ENCODE measurements at places on chromosomes 7 and 10. TPM values are rescaled to one million over a fixed set of nuclear protein-coding genes. Genes with fewer than 3 reads are reported as not detected.

GRCh38 chr7:135946289-135947055, 30.7 kb downstream of the MTPN start:
- DNase-seq: no peak

- DNase-seq: peak; percentile 55
Observed at GRCh38 chr10:92590623-92591549, 2.0 kb upstream of the KIF11 start.

DNA sequence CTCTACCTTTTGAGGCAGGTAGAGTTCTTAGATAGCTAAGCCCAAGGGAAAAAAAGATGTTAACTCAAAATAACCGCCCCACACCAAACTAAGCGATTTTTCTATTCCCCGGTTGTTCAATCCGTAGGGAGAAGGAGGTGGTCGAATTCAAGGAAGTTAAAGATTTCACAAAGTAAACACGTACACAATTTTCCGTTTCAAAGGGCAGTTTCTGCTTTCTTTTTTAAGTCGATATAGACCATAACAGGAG, 842 bp downstream of the KBTBD2 start:
- DNase-seq: no peak

DNA sequence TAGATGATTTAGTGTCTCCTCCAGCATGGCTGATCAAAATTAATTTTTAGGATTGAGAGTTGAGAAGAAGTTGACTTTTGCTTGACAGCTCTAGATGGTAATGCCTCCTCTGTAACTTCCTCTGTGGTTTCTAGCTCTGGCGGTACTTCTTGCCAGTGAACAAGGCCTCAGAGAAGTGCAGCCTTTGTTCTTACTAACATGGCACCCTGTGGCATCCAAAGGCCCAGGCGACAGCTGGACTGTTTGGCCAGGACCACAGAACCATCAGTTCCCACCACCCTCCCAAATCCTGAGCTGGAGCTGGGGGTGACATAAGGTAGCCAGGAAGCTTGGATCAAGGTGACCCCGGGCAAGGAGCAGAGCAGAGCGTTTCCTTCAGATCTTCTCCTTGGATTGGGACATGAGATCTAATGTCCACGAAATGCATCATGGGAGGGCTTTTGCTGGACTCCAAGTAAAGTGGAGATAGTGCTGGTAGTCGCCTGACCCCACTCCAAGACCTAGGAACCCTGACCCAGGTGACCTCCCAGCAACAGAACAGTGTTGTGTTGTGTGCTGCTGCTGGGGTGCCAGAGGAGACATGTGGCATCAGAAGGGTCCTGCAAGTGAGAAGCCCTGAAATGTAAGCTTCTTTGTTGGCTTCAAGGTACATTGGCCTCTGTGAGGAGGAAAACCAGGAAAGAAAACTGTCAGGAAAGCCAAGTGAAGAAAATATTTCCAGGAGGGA, 41.8 kb downstream of the APBB1IP start:
- DNase-seq: no peak

DNA sequence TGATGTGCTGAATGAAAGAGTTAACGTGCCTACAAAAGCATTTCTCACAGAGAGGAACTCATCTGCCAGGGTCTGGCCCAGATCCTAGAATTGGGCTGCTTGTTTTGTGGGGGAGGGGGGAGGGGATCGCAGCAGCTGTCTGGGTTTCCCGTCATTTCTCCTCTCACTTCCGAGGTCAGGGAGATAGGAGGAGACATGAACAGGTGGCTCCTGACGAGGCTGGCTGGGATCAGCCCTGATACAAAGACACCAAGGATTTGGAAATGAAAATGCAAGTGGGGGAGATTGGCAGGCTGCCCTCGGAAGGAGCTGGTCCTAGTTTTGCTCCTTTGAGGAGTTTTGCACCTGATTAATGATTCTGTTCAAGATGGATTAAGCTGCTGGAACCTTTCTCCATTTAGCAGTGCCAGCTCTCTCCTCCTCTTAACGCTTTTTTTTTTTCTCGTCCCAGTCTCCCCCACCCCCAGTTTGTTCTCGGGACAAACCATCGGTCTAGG, 86.8 kb upstream of the KMT2C start:
- peak; percentile 37 for DNase-seq

DNA sequence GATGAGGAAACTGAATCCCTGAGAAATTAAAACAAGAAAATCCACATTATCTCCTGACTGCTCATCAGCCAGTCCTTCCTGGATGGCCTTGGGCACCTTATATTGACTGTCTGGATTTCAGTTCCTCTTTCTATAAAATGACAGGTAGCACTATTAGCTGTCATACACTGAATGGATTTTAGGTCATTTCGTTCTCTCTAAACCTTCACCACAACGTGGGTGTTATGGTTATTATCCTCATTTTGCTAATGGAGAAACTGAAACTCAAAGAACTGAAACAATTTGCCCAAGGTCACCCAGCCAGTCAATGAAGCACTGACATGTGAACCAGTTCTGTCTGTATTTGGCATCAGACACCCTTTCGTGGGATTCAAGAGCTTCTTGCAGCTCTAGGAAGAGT, 193.8 kb downstream of the CYP26A1 start:
- no peak for DNase-seq

- no peak for DNase-seq
Observed at GRCh38 chr7:19508821-19509220, 200.0 kb downstream of the POLR1F start.

DNA sequence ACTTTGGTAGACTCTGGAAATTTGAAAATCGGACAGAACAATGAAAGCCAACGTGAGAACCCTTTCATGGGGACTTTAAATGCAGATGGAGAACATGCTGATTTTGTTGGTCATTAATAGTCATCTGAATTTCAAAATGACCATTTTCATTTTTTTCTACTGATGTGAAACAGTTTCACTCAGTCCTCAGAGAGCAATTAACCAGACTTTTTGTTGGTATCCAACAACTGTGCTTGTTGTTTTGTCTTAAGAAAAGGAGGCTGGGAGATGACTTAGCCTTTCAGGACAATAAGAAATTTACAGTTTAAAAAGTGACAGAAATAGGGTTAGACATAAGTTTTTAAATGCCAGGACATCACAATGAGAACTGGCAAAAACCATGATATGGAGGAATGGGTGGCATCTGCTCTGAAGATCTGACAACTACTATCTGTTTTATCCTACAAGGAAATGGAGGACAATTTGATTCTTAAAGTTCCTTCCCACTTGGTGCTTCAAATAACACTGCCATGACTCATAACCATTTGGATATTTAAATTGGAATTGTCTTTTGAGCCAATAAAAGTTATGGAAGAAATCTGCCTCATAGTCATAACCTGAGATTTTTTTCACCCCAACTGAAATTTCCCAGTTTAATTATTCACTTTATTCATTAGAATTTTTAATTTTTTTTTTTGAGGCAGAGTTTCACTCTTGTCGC, 87.2 kb upstream of the HPS1 start:
- DNase-seq: no peak

DNA sequence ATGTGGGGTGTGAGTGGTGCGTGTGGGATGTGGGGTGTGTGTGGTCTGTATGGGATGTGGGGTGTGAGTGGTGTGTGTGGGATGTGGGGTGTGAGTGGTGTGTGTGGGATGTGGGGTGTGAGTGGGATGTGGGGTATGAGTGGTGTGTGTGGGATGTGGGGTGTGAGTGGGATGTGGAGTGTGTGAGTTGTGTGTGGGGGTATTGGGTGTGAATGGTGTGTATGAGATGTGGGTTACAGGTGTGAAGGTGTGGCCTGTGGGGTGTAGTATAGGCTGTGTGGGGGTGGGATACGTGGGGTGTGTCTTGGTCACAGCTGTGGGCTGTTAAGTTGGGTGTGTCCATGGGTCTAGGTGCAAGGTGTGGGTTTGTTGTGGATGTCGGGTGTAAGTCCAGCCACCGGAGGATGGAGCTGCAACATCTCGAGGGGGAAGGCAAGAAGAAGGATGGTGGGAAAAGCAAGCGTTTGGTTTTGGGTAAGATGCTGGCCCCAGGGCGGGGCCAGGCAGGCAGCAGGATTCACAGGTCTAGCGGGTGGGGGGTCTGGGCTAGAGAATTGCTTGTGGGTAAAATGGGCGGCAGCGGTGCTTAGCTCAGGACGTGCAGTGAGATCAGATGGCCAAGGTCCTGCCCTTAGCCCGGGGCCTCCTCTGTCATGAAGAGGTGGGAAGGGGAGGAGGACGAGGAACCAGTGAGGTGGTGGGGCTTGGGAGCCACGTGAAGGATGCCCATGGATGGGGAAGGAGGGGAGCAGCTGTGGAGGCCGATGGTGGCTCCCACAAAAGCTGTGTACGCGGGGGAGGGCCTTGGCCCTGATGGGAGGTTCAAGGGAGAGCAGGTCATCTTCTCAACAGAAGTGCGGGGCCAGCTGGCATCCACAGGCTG, 60.1 kb downstream of the CFAP46 start:
- DNase-seq: peak; percentile 1

GRCh38 chr7:44757739-44758138, 9.1 kb downstream of the ZMIZ2 start:
- DNase-seq: no peak

- DNase-seq: peak; percentile 37
Observed at GRCh38 chr7:79452495-79453265, 787 bp downstream of the MAGI2 start.

GRCh38 chr7:112157072-112157471, 49.1 kb downstream of the DOCK4 start:
- DNase-seq: no peak

- no peak for DNase-seq
Observed at GRCh38 chr10:88442716-88443115, 140.4 kb downstream of the RNLS start.

DNA sequence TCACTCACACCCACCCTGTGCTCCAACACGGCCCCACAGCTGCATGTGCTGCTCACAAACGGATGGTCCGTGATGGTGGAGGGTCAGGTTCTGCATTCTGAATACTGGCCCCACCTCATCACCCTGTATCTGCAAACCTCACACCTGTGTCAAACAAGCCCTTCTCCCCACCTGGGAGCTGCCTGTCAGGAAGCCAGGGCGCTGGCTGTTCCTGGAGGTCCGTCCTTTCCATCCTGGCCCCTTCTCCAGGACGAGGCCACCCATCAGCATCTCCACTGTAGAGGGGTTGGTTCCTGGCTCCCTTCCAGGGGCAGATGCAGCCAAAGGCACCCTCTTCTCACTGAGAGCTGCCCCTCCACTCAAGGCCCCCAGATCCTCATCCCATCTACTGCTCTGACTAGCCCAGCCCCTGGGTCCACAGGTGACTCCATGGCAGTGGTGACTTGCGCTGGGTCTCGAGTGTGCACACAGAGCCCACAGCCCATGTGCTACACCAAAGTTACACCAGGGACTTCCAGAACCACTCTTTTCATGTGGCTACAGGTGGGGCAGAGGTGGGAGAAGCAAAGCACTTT, 229.4 kb downstream of the TNS3 start:
- no peak for DNase-seq

- no peak for DNase-seq
Observed at GRCh38 chr7:158403013-158403821, 184.4 kb downstream of the PTPRN2 start.

GRCh38 chr7:128104108-128104742, 73.0 kb upstream of the LRRC4 start:
- no peak for DNase-seq

- no peak for DNase-seq
Observed at GRCh38 chr7:18350678-18351077, 144.9 kb upstream of the HDAC9 start.

- no peak for DNase-seq
Observed at GRCh38 chr10:17506856-17507471, 52.6 kb upstream of the ST8SIA6 start.

Gene PPP1R17
- not detected for total RNA-seq

Gene OR6V1
- total RNA-seq: not detected

Gene NEBL
- 163 TPM for total RNA-seq

Gene GIMAP8
- 15.5 TPM for total RNA-seq

Gene THAP5
- total RNA-seq: 48.3 TPM

Gene MXI1
- 51.2 TPM for total RNA-seq

Gene ZNF467
- total RNA-seq: 14.4 TPM

Gene CCL24
- total RNA-seq: not detected

Gene ZNF853
- 27.4 TPM for total RNA-seq

Gene WDR37
- 16.4 TPM for total RNA-seq

Measured in thyroid gland (tissue), 4 donors.